ENCODE measurements at places on chromosomes 2 and 18. TPM values are rescaled to one million over a fixed set of nuclear protein-coding genes. Genes with fewer than 3 reads are reported as not detected.

- DNase-seq, result no peak
These were observed 162.5 kb upstream of the RPRM start for GRCh38 chr2:153641046-153641445.

Gene HSPD1
- 601 TPM for total RNA-seq

DNA sequence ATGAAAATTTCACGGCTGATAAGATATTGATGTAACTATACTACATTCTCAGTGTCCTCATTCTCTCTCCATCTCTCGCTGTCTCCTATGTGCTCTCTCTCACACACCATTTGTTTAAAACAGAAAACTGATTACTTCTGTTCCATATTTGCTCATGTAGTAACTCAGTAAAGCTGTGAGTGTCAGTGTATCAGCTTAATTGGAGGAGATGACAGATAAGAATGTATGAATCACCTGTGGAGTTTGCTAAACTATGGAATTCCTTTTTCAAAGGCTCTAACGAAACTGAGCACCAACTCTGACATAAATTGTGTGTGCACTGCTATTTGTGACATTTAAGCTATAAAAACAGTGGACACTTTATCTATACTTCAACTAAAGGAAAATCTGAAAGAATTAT, 1080.0 kb downstream of the DSC3 start:
- no peak for DNase-seq

DNA sequence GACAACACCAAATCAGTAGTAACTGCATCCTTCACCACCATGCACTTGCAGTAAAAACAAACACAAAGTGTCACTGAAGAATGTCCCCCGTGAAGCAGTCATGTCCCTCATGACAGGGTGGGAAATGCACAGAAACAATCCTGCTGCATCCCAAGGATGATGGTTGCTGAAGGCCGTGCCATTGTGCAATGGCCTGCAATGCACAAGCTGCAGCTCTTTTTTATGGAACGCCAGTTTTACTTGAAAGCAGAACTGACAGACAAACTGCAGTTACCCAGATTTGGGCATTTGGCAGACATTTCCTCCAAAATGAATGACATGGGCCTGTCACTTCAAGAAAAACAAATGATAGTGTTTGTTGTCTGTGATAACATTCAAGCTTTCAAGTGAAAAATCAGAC, 2.4 kb upstream of the CHST10 start:
- no peak for DNase-seq

DNA sequence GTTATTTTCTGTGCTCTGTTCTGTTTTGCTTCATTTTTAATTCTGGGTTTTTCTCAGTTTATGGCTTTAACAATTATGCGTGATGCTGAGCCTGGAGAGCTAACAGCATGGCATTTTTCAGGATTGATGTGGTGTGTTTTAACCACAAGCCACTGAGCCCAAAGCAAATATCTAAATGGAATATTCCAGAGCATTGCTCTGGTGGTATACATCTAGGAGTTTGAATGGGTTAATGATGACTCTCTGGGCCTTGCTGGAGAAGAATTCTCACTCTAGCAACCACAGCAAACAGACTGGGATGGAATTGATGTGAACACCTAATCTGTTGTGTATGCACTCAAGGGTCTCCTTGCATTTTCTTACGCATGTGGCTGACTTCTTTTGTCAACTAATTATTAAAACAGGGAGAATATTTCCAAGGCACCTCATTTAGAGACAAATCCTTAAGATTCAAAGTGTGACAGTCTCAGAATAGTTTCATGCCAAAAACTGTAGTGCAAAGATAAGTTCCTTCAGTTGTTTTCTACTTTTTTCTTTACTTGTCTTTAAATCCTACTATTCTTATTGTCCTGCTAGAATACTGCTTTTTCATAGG, 164.0 kb downstream of the DTNA start:
- no peak for DNase-seq

DNA sequence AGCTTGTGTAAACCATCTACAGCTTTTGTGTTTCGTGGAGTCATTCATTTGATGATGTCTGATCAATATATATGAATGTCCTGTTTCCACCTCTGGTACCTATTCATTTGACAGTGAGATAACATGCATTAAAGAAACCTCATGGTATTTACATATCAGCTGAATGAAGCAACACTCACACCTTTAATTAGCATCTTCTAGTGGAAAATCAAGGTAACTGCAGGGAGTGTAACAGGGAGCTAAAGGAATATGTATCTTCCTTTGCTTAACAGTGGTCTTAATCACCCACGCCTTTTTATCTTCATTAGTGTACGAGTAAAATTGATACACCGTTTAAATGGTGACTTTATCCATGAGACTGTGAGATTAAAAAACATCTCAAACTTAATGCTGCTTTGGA, 15.6 kb downstream of the SLC39A10 start:
- no peak for DNase-seq

DNA sequence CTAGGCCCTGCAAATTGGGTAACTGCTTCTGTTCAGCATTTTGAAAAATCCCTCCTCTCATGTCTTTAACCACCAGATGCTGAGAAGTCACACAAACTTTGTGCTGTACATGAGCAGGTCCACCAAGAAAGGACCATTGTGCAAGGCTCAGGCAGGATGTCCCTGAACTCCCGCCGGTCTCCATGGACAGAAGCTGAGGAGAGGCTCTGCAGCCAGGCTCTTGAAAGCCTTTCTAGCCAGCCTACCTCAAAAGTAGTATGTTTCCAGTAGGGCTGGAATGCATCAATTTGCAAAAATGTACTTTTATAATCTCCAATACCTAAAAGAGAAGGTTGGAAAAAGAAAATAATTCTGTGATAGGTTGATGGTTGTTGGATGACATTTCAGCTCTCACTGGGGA, 47.0 kb upstream of the SH3BP4 start:
- no peak for DNase-seq

Gene PPIL3
- total RNA-seq, result 28.6 TPM

Gene ABCG8
- not detected for total RNA-seq

- no peak for DNase-seq
These were observed 181.3 kb downstream of the PID1 start for GRCh38 chr2:229089776-229090175.

Gene DES
- total RNA-seq, result not detected

DNA sequence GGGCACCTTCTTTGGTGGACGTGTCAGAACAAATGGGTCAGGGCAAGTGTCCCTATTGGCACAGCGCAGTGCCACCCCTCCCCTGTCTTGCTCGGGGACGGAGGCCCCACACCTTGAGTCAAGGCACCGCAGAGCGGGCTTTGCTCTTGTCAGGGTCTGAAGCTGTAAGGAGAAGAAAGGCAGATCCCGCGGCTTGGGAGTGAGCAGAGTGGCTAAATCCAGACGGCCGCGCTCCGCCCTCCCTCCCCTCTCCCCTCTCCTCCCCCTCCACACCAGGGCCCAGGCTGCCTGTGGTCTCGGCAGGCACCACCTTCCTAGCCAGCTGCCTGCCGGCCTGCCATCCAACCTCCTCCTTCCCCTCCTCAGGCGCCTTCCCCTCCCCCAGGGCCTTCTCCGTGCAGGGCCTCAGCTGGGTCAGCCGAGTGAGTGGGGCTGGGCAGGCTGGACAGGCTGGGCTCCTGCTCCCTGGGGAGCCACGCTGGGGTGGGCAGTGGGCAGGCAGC, 25.8 kb downstream of the SPEG start:
- DNase-seq, result no peak

DNA sequence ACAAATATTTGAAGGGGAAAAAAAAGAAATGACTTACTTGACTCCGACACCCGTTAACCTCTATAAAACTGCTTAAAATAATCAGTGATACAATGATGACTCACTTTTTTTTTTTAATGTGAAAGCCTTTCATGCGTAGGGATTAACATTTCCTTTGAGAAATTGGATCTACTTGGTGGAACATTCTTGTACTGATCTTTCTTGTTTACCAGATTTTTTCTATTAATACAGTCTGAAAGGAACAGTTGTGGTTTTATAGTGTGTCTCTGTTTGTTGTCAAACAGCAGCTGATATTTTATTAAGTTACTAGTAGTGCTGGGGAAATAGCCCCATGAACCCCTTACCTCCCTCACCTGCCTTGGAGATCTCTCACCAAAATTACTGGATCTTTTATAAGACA, 40.2 kb upstream of the NEB start:
- peak; percentile 59 for DNase-seq

Gene IL1R2
- total RNA-seq, result 5.4 TPM

Gene ADGRF3
- not detected for total RNA-seq

- DNase-seq, result no peak
These were observed 1.5 kb upstream of the GDF7 start for GRCh38 chr2:20665243-20666004.

DNA sequence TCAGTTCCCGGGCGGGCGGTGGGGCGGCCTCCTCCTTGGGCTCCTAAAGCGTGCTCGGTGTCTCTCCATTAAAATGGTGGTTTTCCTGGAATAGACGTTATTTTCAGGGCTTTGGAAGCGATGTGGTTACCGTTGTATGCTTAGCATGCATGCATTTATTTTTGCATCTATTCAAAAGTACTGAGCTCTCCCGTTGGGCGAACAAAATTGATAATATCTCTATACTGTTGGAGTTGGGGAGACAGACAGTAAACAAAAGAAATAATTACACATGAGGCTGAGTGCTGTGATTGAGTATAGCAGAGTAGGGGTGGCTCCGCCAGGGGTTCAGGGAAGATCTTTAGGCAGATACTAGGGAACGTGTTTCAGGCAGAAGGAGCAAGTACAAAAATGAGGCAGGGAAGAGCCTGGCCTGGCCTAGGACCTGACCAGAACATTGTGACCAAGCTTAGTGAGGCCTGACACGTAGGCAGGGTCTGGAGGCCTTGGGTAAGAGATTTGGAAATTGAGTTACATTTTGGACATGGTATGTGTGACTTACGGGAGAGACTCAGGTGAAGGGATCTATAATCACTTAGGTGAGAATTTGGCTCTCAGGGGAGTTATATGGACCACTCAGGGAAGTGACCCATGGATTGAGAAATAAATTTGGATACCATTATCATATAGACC, 674 bp downstream of the NCAPH start:
- no peak for DNase-seq

DNA sequence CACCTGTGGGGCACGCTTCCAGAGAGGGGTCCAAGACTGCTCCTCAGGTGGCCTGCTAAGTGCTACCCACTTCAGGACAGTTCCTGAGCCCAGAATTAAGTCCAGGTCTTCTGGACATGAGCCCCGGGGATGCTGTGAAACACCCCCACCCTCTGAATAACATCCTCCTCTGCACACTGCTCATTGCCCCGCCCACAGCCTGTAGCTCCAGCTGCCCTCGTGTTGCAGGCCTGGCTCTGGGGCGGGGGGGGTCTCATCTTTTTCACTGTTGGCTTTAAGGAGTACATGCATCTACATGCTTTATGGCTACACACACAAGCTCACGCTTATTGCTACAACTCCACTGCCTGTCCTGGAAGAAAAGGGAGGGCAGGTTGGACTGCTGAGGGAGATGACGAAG, 92.8 kb downstream of the PTGR3 start:
- no peak for DNase-seq

Gene CCL20
- total RNA-seq, result 1.2 TPM

Gene UGT1A5
- total RNA-seq, result not detected

- no peak for DNase-seq
These were observed 13.0 kb downstream of the EIF5B start for GRCh38 chr2:99350194-99350593.

All from epithelial cell of proximal tubule (primary cell).